ENCODE measurements at places on chromosomes 11 and 22.

GRCh38 chr22:41485033-41485432 lies 16.1 kb downstream of the ACO2 start:
- DNase-seq = no peak

- no peak for DNase-seq
Observed at GRCh38 chr11:46952553-46952952, 16.0 kb downstream of the CSTPP1 start.

DNA sequence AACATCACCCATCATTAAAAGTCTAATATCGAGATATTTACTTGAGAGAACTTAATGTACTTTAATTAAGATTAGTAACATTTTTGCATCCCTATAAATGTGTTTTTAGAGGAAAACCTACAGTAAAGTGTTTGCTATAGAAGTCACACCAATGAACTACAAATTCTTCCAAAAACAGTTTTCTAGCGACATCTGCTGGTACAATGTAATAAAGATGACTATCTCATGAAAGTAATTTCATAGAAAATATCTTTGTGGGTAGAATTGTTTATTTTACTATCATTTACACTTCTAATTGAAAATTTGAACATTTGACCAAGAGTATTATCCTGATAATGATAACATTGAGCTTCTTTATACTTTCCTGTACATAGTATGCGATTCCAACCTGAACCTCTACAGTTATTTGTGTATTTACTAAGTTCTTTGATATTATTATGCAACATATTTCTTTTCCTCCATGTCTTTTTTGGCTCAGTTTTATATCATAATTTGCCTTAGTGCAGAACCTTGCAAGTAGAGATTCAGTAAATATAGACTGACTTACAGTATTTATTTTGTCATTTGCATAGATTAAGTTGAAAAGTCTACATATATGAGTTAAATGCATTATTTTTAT lies 252.7 kb downstream of the TMEM135 start:
- DNase-seq = peak; percentile 60

GRCh38 chr11:116605543-116606459 lies 167.0 kb downstream of the BUD13 start:
- peak; percentile 9 for DNase-seq

GRCh38 chr22:39910876-39911613 lies 10.2 kb downstream of the GRAP2 start:
- DNase-seq = no peak

DNA sequence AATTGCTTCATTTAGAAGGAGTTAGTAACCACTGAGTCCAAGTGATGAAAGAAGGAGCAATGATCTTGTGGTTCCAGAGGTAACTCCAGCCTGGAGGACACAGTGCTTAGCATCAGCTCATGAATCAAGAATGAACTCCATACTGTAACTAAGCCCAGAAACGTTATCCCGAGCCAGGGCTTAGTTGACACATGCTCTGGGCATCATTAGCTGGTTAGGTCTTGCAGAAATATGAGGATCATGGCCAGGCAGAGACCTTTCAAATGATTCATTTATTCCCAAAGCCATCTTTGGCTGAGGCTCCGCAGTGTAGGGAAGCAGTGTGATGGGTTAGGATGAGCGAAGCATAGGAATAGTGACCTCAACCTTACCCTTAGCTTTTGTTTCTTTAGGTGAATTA lies 277.4 kb downstream of the FAM76B start:
- no peak for DNase-seq

- no peak for DNase-seq
Observed at GRCh38 chr11:133222425-133223330, 309.6 kb downstream of the OPCML start.

GRCh38 chr11:35272391-35272902 lies 133.5 kb downstream of the CD44 start:
- DNase-seq = no peak

DNA sequence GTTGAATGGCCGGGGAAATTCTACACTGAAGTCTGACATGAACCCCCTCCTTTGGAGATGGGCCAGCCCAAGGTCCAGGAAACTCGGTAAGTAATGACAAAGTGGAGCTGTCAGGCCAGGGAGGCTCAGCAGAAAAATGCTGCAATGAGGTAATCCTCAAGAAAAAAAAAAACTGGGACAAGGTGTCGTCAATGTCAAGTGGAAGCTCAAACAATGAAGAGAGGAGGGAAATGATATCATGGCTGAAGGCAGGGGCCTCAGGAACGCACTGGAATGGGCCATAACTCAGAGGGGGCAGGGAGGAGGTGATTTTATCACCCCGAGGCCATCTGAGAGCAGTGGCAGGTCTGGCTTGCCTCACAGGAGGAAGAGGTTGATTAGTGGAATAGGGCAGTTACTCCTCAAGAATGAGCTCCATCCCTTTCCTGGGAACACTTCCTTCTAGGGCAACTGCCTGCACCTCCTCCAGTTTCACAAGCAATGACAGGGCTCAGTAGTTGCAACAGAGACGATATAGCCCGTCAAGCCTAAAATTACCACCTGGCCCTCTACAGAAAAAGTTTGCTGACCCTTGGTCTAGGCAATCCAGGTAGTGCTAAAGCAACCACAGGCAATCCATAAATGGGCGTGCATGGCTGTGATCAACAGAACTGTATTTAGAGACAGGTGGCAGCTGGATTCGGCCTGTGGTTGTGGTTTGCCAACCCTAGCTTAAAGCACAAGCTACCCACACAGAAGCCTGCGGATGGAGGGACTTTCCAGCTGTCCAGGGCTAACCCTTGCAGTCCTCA lies 65.2 kb downstream of the FBXO7 start:
- peak; percentile 66 for DNase-seq

GRCh38 chr11:17821648-17822400 lies 87.2 kb downstream of the KCNC1 start:
- DNase-seq = peak; percentile 68
